Anterior cingulate cortex (tissue), 58 donors: ENCODE measurements at places on chromosomes 4 and X.

GRCh38 chr4:159308566-159309340 is 205.9 kb downstream of the RAPGEF2 start:
- DNase-seq, result no peak

DNA sequence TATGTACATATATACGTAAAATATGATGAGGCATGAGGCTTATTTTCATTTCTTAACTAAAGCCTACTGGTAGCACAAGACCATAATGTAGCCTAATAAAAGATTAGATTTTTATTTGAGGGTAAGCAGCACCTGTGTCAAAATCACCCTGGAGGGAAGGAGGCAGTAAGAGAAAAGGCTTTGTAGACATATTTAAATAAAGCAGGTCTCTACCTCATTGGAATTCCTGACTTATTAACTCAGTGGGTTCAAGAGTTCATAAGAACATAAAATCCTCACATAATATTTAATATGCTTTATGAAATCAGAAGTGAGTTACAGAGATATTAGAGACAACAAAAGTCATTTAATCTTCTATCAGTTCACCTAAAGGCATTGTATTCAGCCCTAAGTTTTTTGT is 261.6 kb upstream of the ANKRD50 start:
- no peak for DNase-seq

DNA sequence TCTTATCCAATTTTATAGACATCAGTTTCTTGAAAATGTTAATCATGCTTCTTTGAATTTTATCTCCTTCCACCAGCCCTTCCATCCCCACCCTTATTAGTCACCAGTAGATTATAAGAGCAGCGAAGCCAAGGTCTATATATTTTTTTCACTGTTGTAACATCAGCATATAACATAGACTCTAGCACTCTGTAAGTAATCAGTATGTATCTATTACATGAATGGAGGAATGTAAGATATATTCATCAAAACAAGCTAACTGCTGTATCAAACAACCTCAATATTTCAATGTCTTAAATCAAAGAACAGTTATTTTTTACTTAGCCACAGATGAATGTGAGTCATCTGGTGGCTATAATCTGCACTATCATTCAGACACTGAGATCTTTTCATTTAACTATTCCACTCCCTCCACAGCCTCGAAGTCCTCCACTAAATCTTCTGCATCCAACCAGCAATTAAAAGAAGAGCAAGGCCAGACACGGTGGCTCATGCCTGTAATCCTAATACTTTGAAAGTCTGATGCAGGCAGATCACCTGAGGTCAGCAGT is 178.9 kb downstream of the CENPC start:
- no peak for DNase-seq

DNA sequence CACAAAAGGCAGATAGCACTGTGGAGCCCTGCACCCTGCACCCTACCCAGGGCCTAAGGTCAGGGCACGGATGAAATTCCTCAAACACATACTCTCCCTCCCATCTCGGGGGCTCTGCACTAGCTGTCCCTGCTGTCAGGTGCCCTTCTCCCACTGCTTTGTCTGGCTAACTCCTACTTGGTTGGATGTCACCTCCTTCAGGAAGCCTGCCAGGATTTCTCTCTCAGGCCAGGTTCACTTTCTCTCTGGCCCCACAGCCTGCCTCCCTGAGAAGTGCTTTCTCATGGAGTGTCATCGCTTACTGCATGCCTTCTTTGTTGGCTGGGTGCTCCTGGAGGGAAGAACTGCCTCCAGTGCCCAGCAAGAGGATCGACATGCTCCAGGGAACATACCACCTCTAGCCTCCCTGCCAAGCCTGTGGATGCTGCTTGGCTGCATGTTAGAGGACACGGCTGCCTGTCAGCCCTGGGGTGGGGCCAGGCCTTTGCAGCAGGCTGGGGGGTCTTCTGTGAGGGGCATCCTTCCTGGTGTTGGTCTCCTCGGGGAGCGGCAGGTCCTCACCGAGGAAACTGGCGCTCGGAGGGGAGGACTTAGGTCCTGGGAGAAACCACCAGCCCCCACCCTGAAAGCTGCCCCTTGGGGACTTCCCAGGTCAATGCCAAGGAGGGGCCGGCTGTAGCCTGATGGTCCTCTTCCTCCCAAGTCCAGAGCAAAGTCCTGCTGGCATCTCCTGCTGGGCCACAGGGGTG is 15.0 kb downstream of the ABLIM2 start:
- no peak for DNase-seq

- DNase-seq, result no peak
Observed at GRCh38 chrX:132909643-132910042, 48.8 kb downstream of the HS6ST2 start.

GRCh38 chr4:150079081-150079581 is 886 bp downstream of the DCLK2 start:
- no peak for DNase-seq

DNA sequence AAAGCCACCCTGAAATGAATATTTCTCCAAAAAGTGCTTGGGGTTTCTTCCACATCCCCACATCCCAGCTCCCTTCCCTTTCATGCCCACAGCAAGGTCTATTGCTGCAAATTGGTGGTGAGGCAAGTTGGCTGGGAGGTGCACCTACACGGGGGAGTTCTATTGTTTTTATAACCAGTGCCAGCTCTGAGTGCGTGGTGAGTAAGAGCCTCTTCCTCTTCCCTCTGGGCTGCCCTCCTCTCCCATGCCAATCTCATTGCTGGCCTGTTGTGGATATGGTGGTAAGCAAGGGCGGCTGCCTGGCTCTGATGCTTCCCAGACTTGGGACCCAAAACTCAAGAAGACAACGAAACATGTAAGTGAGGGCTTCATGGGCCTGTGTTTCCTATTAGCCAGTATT is 204.3 kb downstream of the SHROOM3 start:
- DNase-seq, result no peak

DNA sequence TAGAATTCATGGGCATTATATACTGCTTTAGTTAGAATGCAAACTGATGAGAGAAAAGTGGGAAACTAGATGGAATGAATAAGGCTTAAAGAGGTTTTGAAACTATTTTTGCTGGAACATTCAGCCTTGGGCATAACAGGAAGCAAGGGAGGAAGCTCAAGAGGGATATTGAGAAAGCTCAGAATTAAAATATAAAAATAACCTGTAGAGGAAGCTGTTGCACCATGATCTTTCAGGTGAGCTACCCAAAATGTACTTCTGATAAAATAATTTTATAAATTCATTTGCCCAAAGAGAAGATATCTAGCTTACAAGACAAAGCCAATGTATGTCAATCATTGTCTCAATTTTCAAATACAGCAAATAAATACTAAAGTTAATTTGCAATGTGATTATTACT is 11.3 kb downstream of the GC start:
- no peak for DNase-seq

DNA sequence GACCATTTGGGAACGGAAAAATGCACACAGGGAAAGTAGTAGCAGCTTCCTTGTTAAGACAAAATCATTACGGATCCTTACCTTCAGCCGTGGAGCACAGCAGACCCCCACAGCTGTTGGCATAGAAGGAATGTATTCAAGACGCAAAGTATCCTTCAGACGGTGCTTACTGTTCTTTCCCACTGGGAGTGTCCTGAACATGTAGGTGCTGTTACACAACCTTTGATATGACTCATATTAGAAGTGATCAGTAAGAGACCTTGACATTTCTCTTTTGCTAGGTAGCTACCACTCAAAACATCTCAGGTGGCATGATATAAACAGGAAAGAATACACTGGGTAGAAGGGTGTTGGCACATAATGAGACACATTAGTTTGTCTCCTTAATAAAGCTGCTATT is 154.0 kb upstream of the FMR1 start:
- no peak for DNase-seq

DNA sequence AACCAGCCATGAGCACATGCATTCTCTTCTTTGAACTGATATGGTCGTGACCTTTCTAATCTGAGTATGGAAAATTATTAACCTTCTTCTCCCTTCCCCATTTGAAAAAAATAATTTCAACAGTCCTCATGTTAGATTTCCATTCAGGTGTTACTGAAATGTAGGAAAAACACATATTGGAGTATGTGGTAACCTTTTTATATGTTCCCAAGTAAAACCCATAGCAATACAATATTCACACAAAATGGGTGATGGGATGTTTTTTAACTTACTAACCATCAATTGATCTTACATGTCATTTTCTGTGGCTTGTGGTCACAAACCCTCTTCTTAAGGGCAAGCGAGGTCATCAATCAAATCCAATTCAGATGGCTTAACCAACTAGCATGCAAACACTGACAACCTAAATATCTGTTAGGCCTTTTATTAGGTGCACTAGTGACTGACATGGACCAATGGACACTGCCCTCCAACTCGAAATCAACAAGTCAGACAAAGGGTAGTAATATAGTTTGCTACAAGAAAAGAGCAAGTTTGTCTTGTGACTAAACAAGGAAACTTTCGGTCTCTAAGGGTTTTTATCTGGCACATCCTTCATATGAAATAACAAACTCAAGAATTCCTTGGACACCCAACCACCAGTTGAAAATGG is 74.3 kb downstream of the CAMK2D start:
- no peak for DNase-seq

GRCh38 chrX:3177851-3178250 is 136.6 kb downstream of the ARSF start:
- DNase-seq, result no peak

DNA sequence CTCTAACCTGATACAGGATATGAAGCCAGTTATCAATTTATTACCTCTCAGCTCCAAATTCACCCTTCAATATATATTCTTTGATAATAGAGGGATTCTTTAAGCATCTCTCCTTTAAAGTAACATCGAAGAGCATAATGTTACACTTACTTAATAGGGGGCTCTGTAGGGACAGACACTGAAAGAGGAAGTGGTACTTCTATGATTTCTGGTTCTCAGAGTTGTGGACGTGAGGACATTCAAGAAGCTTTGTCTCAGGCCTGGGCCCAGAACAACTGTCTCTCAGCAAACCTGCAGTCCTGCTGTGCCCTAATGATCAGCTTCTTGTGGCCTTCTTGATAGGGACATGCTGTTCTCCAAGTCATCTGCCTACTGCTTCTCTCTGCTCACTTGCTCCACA is 4.2 kb upstream of the ZXDB start:
- DNase-seq, result no peak

GRCh38 chrX:112851161-112851779 is 10.6 kb upstream of the AMOT start:
- DNase-seq, result no peak
